ENCODE measurements at places on chromosomes 2 and 18.

- DNase-seq, result peak; percentile 89
These were observed 96.6 kb downstream of the QPCT start for GRCh38 chr2:37441055-37441454.

DNA sequence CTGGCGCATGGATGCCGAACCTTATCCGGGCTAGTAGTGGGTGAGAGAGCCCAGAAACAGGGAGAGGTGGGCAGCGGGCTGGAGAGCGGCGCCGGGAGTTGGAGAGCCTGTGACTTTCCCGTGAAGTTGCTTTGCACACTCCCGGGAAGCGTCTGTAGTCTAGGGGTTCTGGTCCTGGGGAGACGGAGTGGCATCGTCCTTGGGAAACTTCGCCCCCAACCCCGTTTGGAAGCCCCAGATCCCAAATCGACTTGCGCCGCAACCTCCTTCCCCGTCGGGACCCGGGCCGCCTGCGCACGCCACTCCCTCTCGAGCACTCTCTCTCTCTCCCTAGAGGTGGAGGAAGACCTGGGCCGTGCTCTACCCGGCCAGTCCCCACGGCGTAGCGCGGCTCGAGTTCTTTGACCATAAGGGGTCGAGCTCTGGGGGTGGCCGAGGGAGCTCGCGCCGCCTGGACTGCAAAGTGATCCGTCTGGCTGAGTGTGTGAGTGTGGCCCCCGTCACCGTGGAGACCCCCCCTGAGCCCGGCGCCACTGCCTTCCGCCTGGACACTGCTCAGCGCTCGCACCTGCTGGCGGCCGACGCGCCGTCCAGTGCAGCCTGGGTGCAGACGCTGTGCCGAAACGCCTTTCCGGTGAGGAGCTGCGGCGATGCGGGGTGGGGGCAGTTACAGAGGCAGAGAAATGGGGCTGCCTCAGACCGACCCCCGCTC is 456 bp downstream of the DOK1 start:
- peak; percentile 66 for DNase-seq

- DNase-seq, result peak; percentile 96
These were observed 21.5 kb upstream of the TXNL4A start for GRCh38 chr18:80009661-80010550.

- DNase-seq, result peak; percentile 61
These were observed at the start of gene SIX3 for GRCh38 chr2:44941551-44942234. Gene SIX3 (plus strand): TSS chr2:44941702. CDS start chr2:44942105, 403 bp downstream.

DNA sequence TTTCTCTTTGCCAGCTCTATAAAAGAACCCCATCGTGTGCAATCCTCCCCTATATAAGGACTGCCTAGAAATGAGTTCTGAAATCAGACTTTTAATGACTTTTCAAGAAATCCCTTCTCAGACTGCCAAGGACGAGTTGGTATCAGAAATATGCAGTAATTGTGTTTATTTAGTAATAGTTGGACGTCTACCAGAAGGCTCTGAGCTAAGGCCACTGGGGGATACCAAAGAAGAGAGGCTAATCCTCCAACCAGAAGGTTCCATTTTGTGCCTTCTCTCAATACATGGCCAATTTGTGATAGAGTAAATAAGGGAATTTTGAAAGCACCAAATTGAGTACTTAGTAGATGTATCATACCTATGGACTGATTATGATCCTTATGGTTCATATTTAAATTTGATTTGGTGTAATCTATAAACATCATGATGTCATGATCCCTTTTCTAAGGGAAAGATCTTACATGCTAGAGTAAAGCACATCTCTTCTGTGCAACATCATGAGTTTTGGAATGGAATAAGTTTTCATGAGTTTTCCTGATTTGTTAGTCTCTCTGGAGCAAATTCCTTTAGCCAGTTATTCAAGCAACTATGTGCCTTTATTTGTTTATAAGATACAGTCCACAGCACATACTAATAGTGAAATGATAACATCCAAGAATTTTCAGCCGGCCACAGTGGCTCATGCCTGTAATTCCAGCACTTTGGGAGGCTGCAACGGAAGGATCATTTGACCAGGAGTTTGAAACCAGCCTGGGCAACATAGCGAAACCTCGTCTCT is 82.2 kb upstream of the LTBP1 start:
- DNase-seq, result peak; percentile 31

GRCh38 chr2:158478237-158478636 is 21.5 kb downstream of the PKP4 start:
- DNase-seq, result no peak

DNA sequence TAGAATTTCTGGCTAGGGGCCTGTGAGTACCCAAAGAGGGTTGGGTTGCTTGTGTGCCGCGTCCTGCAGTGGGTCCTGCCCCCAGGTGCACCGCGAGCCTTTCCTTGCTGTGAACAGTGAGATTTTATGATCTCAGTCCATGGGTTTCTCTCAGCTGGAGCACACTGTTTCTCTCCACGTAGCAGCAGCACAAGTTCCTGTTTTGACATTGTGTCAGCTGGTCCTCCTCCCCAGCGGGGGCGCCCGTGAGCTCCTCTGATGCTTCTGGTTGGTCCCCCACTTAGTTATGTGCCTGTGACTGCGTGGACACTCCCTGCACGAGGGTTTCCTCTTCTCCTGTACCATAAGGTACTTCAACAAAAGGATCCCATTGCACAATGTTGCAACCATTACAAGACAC is 29.8 kb downstream of the TSHZ1 start:
- no peak for DNase-seq

DNA sequence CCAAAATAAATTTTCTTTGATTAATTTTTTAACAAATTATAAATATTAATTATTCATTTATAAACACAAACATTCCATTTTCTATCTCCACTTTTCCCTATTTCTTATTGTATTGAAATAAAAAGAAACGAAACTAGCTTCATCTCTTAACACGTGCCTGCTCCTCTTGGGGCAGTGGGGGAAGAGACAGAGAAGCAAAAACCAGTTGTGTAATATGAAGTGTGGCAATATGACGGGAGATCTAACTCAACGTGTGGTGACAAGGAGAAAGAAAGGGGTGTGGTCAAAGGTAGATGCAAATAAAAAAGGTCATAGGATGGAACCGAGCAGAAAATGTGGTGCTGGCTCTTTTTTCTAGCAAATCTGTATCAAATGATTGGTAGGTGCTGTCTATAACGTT is 106.9 kb upstream of the SLC8A1 start:
- DNase-seq, result no peak

DNA sequence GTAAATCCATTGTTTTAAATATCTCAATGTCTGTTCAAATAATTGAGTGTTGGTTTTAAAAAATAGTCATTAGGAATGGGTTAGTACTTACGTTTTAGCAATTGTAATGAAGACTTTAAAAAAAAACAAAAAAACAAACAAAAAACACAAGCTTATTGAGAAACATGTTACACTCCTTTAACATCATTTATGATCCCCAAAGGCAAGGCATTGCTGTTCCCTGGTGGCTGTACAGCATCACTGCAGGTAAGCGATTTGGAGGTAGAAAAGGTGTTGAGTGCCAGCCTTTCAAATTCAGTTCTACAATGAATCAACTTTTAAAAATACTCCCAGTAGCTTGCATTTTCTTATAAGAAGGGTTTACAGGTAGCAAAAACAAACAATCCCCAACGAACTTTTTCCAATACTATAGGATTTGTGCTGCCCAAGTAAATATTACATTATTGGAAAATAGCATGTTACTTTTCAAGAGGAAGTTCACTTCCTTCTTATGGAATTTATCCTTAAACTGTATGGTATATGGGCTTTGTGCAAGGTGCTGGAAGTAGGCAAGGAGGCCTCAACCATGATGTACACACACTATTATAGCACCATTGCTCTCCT is 27.5 kb downstream of the CNRIP1 start:
- DNase-seq, result peak; percentile 31

DNA sequence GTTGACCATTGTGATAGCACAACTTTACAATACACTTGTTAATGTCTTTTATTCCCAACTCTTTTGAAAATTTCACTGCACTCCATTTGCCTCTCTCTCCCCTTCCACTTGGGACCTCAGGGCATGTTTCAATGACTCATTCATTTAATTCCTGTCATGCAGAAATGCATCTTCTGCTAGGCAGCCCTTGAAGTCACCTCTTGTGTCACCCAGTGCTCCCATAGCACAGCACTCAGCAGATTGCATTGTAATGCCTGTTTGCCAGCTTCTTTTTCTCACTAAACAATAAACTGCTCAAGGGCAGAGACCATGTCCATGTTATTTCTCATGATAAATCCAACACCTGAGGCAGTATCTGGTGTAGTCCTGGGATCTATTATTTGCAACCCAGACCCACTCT is 85.9 kb upstream of the ACSL3 start:
- DNase-seq, result peak; percentile 70

DNA sequence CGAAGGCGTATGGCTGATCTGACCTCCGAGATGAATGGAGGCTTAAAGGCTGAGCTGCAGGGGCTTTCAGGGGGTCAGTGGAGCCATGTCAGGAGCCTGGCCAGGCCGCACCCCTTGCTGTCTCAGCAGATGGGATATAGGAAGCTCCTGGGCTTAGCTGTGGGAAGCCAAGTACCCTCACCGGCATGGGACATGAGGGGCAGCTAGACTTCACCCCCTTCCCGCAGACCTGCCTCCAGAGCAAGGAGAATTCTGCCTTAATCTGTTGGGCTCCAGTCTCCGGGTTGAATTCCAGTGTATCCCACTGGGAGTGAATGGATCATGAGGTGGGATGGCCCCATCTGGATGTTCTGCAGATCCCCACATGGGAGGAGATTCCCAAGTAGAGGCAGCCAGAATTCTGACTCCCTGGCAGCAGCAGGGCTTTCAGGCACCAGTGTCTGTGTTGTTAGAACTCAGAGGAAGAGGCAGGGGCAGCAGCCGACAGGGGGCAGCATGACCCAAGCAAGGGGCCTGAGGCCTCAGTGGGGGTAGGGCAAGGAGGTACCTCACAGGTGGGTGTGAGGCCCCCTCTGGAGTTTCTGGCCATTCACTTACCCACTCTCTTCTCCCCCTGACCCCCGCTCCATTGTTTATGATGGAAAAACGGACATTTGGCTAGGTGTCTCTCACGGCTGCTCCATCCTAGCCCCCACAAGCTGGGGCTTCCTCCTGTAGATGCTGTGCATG is 19.1 kb downstream of the CAPG start:
- DNase-seq, result peak; percentile 23

DNA sequence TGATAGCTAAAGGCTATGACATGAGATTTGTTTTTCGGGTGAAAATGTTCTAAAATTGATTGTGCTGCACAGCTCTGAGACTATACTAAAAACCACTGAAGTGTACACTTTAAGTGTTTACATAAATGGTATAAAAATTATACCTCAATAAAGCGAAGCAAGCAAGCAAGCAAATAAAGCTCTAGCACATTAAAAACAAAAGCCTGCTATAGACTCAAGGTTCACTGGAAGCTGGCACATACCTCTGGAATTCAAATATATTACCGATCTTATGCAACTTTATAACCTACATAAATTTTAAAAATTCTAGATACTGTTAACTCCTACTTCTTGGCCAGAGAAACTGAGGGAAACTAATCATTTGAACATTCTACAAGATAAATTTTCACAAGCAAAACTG is 20.1 kb downstream of the PELI1 start:
- no peak for DNase-seq
